Stimulated activated CD4-positive, alpha-beta T cell treated with anti-CD3 and anti-CD28 coated beads, Interleukin-15, amount 100 ng/mL, for 48 hours (primary cell): ENCODE measurements at places on chromosomes 3 and 15.
A peak's percentile ranks its signal among the peaks of the same experiment; 100 is the strongest.

- no peak for DNase-seq
Observed at GRCh38 chr3:32274306-32274705, 35.8 kb downstream of the CMTM8 start.

DNA sequence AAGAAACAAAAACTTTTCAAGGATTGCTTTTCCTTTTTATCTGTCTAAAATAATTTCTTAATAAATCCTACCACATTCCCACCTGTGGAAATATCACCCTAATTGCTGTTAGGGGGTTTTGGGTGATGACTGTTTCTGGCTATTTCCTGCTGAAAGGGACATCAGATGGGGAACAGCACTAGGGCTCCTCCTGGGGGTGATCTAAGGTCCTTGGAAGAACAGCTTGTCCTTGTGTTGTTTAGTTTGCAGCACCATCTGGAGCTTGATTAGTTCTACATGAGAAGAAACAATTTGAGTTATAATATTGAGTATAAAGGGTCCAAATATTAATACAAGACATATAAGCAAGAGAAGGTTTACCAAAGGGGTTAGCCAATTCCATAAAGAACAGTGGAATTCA lies 18.7 kb downstream of the OR5H15 start:
- DNase-seq, result no peak

DNA sequence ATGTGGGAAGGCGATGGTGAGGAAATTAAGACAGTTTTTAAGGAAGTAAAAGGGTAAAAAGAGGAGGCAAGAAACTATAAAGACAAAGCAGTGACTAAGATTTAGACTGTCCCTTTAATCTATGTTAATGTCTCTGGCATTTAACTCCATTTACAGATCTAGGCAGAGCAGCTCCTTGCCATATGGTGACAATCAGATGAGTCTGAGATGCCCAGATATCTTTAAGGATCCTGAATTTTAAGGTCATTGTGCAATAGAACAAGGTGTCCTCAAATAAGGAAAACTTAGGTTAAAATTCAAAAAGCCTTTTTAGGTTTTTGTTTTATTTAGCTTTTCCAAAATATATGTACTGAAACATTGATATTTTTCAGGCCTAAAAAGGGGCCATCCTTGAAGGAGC lies 24.1 kb downstream of the RASGRP1 start:
- no peak for DNase-seq

DNA sequence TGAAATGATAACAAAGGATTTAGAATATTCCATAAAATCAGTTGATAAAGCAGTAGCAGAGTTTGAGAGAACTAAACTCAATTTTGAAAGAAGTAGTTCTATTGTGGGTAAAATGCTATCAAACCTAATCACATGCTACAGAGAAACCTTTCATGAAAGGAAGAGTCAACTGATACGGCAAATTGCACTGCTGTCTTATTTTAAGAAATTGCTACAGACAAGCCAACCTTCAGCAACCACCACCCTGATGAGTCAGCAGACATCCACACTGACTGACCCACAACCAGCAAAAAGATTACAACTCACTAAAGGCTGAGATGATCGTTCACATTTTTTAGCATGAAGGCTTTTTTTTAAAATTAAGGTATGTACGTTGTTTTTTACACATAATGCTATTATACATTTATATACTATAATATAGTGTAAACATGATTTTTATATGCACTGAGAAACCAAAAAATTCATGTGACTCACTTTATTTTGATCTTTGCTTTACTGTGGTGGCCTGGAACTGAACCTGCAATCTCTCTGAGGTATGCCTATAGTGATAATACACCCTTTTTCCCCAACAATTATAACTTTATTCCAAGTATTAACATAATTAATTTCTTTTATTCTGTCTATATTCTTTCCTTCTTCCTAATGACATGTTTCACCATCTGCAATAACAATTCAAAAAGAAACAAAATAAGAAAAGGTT lies 109.9 kb downstream of the TBC1D5 start:
- DNase-seq, result no peak

DNA sequence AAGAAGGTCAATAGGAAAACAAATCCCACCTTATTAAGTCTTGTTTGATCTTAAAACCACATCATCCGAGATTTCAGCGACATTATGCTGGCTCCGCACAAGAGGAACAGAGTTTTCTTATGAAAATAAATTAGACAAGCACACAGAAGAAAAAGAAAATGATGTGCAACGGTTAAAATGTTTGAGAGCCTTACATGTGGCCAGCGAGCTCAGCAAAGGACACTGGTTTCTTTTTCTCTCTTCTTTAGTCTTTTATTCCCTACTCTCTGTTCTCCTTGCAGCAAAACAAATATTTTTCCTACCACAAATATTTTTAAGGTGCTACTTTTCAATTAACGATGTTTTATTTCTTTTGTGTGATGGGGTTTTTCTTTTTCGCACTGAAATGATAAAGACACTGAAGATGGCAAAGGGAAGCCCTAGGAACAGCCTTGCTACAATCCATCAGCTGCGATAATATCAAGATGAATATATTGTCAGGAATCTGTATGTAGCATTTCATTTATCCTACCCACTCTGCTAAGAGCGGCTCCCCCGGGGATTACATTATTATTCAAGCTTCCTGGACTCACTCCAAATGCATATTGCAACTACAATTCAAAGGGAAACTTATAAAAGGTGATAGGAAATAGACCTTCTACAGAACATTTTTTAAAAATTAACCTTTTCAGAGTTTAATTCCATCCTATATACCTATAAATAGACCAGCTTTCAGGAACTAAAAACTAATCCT lies 72.9 kb downstream of the ANXA2 start:
- DNase-seq, result no peak

- no peak for DNase-seq
Observed at GRCh38 chr3:188476935-188477334, 323.0 kb downstream of the LPP start.

- no peak for DNase-seq
Observed at GRCh38 chr15:63699101-63699785, 102.1 kb downstream of the FBXL22 start.

DNA sequence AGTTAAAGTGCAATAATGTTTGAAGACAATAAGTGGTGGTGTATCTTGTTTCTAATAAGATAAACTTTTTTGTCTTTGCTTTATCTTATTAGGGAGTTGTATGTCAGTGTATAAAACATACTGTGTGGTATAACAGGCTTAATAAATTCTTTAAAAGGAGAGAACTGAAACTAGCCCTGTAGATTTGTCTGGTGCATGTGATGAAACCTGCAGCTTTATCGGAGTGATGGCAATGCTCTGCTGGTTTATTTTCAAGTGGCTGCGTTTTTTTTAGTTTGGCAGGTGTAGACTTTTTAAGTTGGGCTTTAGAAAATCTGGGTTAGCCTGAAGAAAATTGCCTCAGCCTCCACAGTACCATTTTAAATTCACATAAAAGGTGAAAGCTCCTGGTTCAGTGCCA lies 2.7 kb downstream of the RPL15 start:
- DNase-seq, result no peak

DNA sequence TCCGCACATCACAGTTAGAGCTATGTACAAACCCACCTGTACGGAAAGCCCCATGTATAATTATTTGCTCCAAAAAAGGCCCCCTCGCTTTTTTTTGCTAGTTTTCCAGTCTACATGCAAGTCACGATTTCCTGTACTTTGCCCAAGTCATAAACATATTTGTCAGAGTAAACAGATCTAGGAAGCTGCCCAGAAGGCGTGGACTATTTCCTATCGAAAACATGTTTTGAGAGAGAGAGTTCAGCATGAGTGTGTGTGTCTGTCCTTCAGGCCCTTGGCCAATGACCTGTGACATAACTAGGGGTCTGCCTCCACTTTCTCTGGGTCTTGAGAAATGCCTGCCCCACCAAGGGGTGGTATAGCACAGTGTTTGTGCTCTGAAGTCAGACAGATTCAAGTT lies 72.7 kb upstream of the HACD2 start:
- DNase-seq, result no peak

DNA sequence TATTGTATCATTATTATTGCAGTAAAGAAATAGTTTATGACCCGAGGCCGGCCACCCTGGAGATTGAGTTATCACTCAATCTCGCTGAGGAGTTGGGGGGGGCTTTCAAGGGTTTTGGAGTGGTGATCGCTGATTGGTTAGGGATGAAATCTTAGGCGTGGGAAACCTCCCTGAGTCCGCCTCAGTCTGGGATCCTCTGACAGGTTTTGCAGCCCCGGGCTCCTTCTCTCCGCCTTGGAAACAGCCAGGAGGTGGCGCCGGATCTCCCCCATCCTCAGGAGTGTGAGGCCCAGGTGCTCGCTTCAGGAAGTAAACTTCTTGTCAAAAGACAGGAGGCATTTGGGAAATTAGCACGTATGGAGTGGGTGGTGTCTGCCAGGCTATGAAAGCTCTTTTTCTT lies 41.1 kb upstream of the SEC61A1 start:
- DNase-seq, result no peak

DNA sequence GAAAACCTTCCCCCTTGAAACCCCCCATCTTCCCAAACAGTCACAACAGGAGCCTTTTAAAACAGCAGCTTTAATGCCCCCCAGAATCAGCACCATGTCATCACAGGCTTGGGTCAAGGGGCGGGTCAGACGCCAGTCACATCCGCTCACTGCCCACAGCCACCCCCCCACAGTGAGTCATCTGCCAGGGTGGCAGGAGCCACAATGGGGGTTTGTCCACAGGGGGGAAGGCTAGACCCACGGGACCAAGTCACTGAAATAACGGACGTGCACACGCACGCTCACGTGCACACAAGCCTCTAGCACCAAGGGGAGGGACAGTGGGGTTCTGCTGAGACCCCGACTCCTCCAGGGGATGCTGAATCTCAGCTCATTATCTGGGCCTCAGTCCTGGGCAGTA lies 441 bp upstream of the UCN2 start:
- DNase-seq, result no peak

- no peak for DNase-seq
Observed at GRCh38 chr3:141093397-141093796, 42.2 kb downstream of the SPSB4 start.

DNA sequence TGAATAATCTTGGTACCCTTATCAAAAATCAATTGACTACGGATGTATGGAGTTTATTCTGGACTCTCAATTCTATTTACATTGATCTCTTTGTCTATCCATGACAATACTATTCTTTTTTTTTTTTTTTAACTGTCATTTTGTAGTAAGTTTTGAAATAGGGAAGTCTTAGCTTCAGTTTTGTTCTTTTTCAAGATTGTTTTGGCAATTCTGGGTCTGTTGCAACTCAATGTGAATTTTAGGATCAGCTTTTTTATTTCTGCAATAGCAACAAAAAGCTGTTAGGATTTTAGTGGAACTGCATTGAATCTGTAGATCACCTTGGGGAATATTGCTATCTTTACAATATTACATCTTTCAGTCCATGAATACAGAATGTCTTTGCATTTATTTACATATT lies 21.4 kb downstream of the BTLA start:
- DNase-seq, result no peak

- no peak for DNase-seq
Observed at GRCh38 chr3:132421832-132422231, 4.5 kb downstream of the DNAJC13 start.

GRCh38 chr3:194686816-194687637 lies 1.3 kb downstream of the FAM43A start:
- DNase-seq, result no peak

- DNase-seq, result no peak
Observed at GRCh38 chr3:124246949-124247348, 255.0 kb upstream of the ROPN1 start.

GRCh38 chr15:88465633-88466224 lies 1.5 kb downstream of the MRPL46 start:
- DNase-seq, result peak; percentile 27

DNA sequence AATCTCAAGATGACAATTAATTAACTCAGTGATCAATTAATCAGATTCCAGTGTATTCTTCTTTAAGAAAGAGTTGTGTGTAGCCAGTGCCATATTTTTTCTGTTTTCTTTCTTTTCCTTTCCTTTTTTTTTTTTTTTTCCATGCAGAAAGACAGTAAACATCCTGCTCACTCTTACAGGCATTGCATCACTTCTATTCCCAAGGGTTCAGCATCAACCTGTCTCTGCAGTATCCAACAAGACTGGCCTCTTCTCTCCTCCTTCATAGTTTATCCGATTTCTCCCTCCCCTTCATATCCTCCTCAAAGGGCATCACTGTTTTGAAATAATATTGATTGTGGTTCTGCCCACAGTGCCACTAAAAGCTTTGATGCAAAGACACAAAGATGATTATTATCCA lies 17.0 kb upstream of the SLC9A9 start:
- no peak for DNase-seq

GRCh38 chr3:32457971-32458471 lies 44.6 kb downstream of the CMTM6 start:
- no peak for DNase-seq

DNA sequence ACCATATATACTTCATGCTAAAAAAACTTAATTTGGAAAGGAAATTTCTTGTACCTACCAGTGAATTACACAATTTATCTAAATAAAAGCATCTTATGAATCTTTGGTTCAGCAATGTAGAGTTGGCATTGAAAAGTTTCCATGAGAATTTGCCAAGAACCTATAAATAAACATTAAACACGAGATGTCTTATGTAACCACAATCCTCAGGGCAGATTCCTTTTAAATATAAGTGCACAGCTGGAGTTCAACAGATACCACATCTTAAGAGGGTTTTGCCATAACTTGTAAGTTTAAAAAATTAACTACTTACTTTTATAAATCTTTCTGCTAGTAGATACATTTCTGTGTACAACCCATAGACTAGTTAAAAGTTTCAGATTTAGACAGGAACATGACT lies 499.3 kb upstream of the ARRDC4 start:
- no peak for DNase-seq

DNA sequence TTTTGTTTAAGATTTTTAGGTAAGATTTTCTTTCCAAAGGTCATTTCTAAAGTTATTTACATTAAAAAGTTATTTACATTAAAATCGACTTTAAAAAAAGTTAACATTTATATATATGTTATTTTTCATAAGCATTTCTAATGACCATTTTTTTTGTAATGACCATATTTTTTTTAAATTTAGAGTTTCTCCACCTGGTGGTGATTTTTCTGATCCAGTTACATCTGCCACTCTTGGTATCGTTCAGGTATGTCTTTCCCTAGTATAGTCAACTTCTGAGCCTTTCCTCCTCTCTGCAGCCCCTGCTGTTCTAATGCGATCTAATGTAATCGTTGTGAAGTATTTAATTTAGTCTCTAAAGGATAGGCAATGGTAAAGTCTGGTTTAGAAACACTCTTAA lies 42.9 kb upstream of the GRAMD1C start:
- no peak for DNase-seq

- no peak for DNase-seq
Observed at GRCh38 chr3:27596334-27596841, 112.2 kb upstream of the SLC4A7 start.

GRCh38 chr15:87575896-87576473 lies 680.6 kb downstream of the NTRK3 start:
- DNase-seq, result no peak

GRCh38 chr3:141525814-141526213 lies 39.0 kb downstream of the RASA2 start:
- no peak for DNase-seq

GRCh38 chr15:65869954-65870871 lies 922 bp downstream of the RAB11A start:
- no peak for DNase-seq

- no peak for DNase-seq
Observed at GRCh38 chr3:181712553-181713279, 991 bp downstream of the SOX2 start.
